ENCODE measurements at places on chromosomes 16 and 17. TPM values are rescaled to one million over a fixed set of nuclear protein-coding genes. Genes with fewer than 3 reads are reported as not detected.

The CHD9NB gene
- 0.17 TPM for polyA plus RNA-seq

The CLCN7 gene
- 40.9 TPM for polyA plus RNA-seq

The VAMP2 gene
- polyA plus RNA-seq: 91.6 TPM

The SLC6A2 gene
- not detected for polyA plus RNA-seq

The LRRC37B gene
- 39.6 TPM for polyA plus RNA-seq

The MMP15 gene
- 18.7 TPM for polyA plus RNA-seq

The SCGB1C2 gene
- not detected for polyA plus RNA-seq

The COG7 gene
- polyA plus RNA-seq: 16.2 TPM

The CCDC144A gene
- 2.4 TPM for polyA plus RNA-seq

The GSE1 gene
- 38.3 TPM for polyA plus RNA-seq

The KCNH4 gene
- polyA plus RNA-seq: 0.78 TPM

The G6PC1 gene
- polyA plus RNA-seq: not detected

The KRTAP4-6 gene
- polyA plus RNA-seq: not detected

The MYH1 gene
- polyA plus RNA-seq: not detected

The TPSD1 gene
- not detected for polyA plus RNA-seq

The CHST5 gene
- polyA plus RNA-seq: 2.7 TPM

The OR1A1 gene
- polyA plus RNA-seq: not detected

The TVP23A gene
- polyA plus RNA-seq: 9.1 TPM

The TBC1D3K gene
- not detected for polyA plus RNA-seq

The WFDC1 gene
- not detected for polyA plus RNA-seq

The PRDM7 gene
- not detected for polyA plus RNA-seq

The DPEP1 gene
- 0.96 TPM for polyA plus RNA-seq

The PYDC1 gene
- polyA plus RNA-seq: not detected

The PEX12 gene
- 7.3 TPM for polyA plus RNA-seq

The DNASE1L2 gene
- polyA plus RNA-seq: 10.2 TPM

The CAMTA2 gene
- 7.3 TPM for polyA plus RNA-seq

The XYLT1 gene
- polyA plus RNA-seq: 4.5 TPM

The GSG1L gene
- not detected for polyA plus RNA-seq

The KLHL10 gene
- 0.22 TPM for polyA plus RNA-seq

The ITGAL gene
- not detected for polyA plus RNA-seq

The GNAO1 gene
- polyA plus RNA-seq: 39.3 TPM

The CBX1 gene
- 336 TPM for polyA plus RNA-seq

The KRT12 gene
- polyA plus RNA-seq: not detected

The ERCC4 gene
- 7.0 TPM for polyA plus RNA-seq

The C16orf86 gene
- 1.4 TPM for polyA plus RNA-seq

The ARHGAP44 gene
- 8.1 TPM for polyA plus RNA-seq

The CES2 gene
- polyA plus RNA-seq: 31.4 TPM

The ITGB4 gene
- not detected for polyA plus RNA-seq

The ADGRG1 gene
- 86.8 TPM for polyA plus RNA-seq

The GLP2R gene
- polyA plus RNA-seq: not detected

The NSRP1 gene
- polyA plus RNA-seq: 4.5 TPM

Measured in neural cell (in vitro differentiated cells).